ENCODE measurements at places on chromosomes 3 and 15. TPM values are rescaled to one million over a fixed set of nuclear protein-coding genes. Genes with fewer than 3 reads are reported as not detected.

STRIT1 gene
- total RNA-seq = 1.4 TPM

SAMD7 gene
- total RNA-seq = not detected

NOX5 gene
- total RNA-seq = 0.16 TPM

TGM5 gene
- total RNA-seq = 0.26 TPM

SLC22A13 gene
- 0.58 TPM for total RNA-seq

DNA sequence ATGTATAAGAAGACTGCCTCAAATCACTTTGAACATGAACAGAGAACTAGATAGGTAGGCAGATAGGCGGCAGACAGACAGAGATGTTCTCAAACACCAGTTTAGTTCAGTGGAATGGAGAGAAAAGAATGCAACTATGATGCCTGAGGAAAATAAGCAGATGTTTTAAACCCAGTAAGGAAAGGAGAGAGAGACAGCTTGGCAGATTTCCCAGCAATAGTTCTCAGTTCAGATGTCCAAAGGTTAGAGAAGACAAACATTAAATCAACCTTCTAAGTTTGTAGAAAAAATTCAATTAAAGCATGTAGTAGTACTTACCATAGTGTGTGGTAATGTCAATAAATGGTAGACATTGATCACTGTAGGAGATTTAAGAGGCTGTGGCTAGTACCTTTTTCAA, 209.6 kb upstream of the PFN2 start:
- no peak for DNase-seq

- DNase-seq = no peak
Observed at GRCh38 chr15:78626381-78626995, 5.7 kb upstream of the CHRNA3 start.

DNA sequence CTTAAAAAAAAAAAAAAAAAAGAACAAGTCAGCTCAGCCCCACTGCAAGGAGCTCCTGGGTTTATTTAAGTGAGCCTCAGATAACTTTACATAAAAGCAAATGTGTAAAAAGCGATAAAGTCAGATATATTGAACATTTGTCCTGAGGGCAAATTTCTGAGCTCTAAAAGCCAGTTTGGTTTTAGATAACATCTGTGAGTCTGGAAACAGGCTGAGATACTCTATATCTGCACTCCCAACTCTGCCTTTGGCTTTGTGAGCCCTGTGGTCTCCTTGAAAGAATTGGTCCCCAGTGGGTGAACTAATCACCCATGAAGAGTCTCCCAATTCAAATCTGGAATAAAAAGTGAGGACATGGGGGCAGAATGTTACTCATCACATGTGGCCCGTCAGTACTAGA, 104.6 kb downstream of the APBA2 start:
- no peak for DNase-seq

DNA sequence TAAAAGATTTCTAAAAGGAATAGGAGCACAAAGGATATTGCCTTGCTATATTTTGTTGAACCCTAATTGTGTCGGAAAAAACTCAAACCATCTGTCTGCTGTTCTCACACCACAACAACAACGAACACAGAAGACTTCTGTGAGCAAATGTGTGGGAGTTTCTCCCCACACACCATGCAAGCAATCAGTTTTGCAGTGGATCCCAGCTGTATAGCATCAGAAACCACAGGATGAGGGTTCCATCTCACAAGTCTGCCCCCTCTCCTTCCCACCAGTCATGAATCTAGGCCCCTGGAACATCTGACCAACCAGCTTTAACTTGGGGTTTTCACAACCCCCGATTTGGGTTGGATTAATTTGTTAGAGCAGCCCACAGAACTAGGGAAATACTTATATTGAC, 91.3 kb upstream of the SLC4A7 start:
- no peak for DNase-seq

Measured in urinary bladder (tissue), 4 donors.